ENCODE measurements at places on chromosomes 3 and 15.

GRCh38 chr3:115208066-115208750 is 61.1 kb upstream of the ZBTB20 start:
- DNase-seq: no peak

GRCh38 chr3:184234224-184234623 is 4.8 kb downstream of the VWA5B2 start:
- no peak for DNase-seq

DNA sequence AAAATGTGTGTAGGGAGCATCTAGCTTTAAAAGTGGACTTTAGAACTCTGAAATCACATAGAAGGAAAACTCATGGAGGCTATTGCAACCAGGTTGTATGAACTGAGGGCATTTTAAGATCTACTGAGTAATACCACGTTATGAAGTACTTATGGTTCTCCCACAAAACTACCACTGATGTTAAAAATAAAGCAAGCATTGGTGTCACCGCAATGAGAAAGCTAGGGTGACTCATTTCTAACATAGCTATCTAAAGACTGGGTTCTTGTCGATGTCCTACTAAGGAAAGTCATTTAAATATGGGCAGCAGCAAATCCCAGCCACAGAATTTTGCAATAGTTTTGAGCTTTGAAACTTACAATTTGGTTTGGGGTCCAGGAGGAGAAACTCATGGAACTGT is 584.8 kb downstream of the DIPK2A start:
- no peak for DNase-seq

- DNase-seq: no peak
These were observed 62.3 kb downstream of the SYNM start for GRCh38 chr15:99167201-99167600.

DNA sequence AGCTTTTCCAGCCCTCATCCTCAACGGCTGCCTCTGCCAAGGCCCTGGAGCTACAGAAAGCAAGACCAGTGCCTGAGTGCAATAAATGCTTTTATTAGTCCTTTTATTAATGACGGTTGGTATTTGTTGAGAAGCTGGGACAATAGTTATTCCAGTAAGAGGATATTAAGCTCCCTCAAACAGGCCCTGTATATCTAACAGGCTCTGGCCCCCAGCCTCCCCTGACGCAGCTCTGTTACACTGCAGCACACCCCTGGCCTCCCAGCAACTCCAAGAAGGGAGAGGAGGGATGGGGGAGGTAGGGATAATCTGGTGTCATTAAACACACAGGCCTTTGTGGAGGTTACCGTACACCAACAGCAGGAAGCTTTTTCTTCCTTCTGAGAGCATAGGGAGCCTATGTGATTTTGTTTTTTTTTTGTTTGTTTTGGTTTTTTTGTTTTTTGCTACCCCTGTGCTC is 30.8 kb upstream of the MAGEF1 start:
- DNase-seq: no peak

DNA sequence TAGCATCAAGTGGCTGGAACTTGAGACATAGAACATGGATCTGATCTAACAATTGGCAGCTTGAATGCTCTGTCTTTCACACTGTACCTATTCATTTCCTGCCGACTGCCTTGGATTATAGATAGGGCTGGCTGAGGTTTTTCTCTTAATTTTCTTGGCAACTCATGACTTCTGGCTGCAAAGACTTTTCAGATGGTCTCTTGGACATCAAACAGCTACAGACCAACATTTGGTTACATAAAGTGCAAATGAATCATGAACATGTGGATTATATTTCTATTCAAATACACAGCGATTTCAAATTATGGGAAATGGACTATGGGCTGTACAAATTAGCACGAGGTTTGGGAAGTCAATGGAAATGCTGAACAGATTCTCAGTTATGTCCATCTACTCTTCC is 26.2 kb upstream of the IL16 start:
- no peak for DNase-seq

GRCh38 chr3:112096176-112096575 is 10.0 kb downstream of the C3orf52 start:
- DNase-seq: no peak

DNA sequence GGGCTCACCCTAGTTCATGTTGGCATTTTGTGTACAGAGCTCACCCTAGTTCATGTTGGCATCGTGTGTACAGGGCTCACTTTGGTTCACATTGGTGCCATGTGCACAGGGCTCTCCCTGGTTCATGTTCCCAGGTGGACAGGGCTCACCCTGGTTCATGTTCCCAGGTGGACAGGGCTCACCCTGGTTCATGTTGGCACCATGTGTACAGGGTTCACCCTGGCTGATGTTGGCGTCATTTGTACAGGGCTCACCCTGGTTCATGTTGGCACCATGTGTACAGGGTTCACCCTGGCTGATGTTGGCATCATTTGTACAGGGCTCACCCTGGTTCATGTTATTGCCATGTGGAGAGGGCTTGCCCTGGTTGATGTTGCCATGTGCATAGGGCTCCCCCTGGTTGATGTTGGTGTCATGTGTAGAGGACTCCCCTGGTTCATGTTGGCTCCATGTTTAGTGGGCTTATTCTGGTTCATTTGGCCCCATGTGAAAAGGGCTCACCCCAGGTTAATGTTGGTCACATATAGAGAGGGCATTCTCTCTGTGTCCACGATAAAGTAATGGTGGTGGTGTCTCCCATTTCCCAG is 31.7 kb upstream of the NR2C2 start:
- DNase-seq: no peak

DNA sequence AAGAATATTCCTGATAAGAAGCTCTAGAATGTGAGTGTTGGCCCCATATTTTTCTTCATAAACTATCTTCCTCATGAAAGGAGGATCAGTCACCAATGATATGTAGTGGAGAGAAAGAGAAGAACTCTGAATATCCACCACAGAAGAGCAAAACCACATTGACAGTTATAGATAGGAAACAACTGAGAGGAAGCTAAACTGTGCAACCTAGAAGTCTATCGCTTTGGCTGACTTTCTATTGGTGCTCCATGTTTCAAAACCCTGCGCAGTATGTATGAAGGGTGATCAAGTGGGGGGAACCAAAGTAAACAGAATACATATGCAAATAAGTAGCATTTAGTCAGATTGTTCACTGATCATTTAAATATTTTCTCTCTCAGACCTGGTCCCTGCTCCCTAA is 41.0 kb upstream of the ZNF280D start:
- DNase-seq: no peak

DNA sequence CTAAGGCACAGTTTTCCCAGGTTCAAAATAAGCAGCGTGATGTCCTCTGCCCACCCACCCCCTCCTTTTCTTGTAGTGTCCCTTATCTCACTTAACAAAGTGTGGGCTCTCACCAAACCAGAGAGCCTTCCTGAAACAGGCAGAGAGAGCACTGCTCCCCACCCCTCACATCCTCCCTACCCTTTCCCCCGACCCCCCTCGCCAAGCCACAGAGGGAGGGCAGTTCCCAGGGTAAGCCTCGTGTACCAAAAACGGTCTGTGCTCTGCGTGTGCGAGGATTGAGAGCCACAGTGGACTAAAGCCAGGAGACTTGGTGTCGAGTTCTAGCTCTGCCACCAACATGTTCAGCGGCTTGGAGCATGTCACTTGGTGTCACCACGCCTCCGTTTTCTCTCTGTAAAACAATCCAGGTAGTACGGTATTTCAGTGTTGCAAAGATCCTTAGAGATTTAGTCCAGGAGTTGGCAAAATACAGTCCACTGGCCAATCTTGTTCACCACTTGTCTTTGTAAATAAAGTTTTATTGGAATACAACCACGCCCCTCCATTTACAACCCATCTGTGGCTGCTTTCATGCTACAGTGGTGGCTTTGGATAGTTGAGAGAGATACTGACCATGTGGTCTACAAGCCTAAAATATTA is 249.9 kb downstream of the OPA1 start:
- DNase-seq: no peak

GRCh38 chr3:126431103-126431534 is 36.4 kb downstream of the CFAP100 start:
- DNase-seq: no peak

DNA sequence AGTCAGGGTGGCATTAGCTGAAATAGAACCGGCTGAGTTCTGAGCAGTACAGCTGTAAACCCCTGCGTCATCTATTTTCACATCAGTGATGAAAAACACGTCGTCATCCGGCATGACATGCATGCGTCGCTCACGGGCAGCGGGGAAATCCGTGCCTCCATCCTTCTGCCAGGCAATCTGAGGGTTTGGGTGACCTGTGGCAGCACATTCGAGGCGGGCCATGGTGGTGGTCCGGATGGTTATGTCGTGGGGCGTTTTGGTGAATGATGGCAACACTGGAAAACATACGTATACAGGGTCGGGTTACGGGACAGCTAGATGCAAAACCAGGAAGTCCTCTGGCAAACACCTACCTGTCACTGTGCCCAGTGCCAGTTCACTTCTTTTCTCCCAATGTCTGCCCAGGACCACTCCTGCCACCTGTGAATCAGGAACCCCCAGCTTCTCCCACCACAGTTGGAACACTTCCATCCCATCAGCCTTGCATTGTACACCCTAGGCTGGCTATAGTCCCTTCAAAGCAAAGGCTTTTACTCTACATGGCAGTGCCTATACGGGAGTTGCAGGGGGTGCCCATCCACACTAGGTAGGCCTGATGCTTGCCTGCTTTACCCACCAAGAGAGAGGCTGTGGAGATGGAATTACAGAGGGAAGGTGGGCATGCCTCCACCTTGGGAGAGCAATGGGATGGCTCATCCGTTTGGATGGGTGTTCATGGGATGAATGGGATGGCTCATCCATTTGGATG is 116.7 kb downstream of the LRIG1 start:
- no peak for DNase-seq

DNA sequence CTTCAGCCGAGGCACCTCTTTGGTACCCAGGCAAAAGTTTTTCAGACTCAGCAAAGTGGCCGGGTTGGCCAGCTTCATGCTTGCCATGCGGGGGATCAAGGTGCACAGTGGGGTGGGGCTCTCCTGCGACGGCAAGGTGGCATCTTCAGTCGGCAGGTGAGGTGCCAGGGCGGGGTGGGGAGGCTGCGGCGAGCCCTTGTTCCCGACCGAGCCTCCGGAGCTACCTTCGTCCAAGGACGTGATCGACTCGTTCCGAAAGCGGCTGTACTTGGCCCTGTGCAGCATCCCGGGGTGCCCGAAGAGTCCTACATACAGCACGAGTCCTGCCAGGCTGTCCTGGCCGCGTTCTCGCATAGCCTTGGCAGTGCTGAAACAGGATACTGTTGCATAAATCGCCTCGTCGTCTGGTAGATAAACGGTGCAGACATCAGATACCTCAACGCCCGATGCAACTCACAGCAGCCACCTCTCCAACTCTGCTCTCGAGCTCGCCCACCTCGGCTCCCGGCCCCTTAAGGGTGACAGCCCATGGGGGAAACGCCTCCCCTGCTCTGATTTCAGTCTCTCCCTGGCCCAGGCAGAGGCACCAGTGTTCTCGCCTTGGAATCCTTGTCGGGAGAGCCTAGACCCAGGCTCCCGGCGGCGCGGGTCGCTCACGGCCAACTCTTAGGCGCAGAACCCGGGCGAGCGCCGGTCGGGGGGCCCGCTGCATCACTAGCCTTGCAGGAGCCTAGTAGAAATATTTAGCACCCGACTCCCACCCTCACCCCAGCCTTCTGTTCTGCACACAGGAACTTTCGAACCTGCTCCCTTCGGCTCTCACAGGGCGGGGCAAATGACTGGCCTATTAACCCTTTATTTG is 826 bp downstream of the SHC4 start:
- no peak for DNase-seq

DNA sequence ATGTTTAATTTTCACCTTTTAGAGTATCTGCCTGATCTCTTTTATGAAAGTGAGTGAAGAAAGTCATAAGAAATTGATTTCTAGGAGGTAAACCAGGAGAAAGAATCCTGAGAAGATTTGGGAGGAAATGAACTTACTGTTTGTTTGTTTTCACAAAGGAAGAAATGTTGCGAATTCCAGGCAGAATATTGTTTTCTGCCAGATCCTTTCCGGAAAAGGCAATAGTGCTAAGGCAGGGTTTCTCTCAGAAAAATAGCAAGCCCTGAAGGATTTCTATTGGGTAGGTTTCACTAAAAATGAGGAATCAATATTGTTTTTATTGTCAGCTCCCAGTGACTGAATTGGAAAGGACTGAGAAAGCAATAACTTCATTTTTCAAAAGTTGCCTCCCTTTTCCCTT is 85.7 kb upstream of the TGFBR2 start:
- DNase-seq: no peak

- DNase-seq: no peak
These were observed 32.6 kb downstream of the MAGEF1 start for GRCh38 chr3:184679056-184679816.

DNA sequence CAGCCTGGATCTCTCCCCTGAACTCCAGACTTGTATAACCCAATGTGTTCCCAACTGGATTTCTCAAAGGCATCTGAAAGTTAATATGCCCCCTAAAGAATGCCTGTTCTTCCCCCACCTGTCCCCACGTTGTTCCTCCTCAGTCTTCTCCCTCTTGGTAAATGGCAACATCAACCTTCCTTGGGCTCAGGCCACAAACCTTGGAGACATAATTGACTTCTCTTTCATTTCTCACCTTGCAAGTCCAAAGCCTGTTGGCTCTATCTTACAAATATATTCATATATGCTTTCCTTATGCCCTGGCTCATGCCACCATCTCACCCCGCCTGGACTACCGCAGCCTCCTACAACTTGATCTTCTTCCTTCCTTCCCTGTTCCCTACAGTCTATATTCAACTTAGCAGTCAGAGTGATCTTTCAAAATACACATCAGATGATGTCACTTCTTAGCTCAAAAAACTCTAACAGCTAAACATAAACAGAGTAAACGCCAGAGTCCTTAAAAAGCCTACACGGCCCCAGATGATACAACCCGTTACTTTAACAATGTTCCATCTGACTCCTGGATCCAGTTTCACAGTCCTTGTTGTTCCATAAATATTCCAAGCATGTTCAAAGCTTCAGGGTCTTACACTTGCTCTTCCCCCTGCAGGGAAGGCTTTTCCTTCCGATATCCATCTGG is 66.2 kb downstream of the ETV5 start:
- DNase-seq: no peak

DNA sequence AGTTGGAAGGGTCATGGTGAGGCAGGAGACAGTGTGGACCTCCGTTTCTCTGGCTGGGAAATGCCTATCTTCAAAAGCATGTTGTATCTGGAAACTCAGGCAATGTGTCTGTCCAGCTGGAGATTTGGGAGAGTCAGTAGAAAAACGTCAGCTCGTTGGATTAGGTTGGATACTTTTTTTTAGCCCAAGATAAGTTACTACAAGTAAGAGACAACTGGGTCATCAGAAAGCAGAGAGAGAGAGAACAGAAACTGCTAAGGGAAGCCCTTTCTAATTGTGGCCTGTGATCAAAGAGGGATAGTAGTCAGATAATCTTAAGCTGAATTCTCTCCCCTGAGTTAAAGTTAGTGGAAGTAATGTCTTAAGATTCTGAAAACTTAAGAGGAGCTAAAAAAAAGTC is 78.9 kb upstream of the ZNF280D start:
- no peak for DNase-seq
